ENCODE measurements at places on chromosomes 1 and 21.

DNA sequence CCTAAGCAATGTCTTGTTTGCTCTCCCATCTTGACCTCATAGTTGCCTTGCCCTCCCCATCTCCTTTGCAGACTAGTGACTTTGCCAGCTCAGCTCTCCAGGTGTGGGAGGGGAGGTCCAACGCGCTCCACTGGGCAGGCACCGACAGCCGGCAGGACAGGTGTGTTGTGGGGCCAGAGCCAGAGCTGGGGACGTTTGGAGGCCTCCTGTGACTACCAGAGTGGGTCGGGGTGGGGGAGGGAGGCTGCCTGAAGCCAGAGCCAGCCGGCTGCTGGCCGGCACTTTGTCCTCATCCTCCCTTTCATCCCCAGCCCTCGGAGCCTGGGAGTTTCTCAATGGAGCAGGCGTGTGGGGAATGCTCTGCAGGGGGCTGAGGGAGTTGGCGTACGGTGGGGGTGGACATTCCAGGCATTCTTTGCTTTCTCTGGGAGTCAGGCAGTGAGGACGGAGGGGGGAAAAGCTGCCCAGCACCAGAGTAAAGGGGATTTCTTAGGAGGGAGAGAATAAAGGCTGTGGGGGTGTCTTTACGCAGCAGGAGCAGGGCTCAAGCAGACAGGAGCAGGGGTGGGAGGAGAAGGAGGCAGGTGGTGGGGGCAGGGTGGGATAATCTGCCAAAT lies 20.2 kb downstream of the NUAK2 start:
- peak; percentile 92 for DNase-seq

GRCh38 chr1:44613941-44614340 lies 60.3 kb downstream of the TMEM53 start:
- DNase-seq = no peak

GRCh38 chr21:28793043-28793442 lies 199.6 kb downstream of the LTN1 start:
- no peak for DNase-seq

GRCh38 chr21:32483293-32483595 lies 70.7 kb downstream of the EVA1C start:
- DNase-seq = no peak

- no peak for DNase-seq
These were observed 4.4 kb downstream of the TFF2 start for GRCh38 chr21:42346441-42346840.

- DNase-seq = no peak
These were observed 171.5 kb downstream of the RUNX1 start for GRCh38 chr21:34877485-34878128.

DNA sequence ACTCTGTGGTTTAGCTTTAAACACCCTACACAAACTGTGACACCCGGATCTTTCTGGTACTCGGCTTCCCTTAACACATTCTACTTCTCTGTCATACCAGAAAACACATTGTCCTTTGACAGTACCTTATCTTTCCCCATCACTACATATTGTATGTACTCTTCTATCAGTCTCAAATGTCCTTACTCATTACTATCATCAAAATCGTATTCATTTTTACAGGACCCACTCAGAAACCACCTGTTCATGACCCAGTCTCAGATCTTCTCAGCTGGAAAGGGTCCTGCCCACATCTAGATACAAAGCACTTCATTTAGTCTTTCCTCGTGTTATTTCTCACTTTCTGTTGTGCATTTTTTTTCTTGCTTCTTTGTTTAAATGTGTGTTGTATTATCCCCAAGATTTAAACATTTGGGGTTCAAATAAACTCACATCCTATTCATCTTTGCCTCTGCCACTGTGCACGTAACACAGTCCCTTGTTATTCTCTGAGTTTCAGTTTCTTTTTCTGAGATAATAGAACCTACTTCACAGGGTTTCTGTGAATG lies 27.7 kb downstream of the CD34 start:
- no peak for DNase-seq

DNA sequence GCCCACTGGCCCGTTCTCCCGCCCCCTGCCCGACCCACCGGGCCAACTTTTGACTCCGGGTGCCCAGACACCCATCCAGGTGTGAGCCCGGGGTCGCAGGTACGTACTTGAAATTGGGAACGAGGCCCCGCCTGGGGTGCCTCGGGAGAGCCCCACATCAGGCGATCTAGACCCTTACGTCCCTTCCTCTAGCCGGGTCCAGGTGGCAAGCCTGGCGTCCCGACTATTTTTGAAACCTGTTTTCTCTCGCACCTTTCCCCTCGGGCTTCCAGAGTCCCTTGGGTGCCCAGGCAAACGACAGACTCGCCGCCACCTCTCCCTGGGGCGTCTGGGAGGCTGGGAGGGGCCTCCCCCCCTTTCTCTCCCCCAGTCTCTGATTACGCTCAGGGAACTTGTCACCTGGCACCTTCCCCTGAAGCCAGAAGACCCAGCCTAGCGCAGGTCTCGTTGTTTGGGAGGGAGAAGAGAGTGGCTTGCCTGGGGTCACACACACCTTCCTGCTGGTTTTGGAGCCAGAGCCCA lies 898 bp downstream of the LDLRAP1 start:
- no peak for DNase-seq

- no peak for DNase-seq
These were observed 8.1 kb downstream of the CCSAP start for GRCh38 chr1:229334716-229335115.

GRCh38 chr1:182629499-182630096 lies 25.4 kb upstream of the RGS16 start:
- no peak for DNase-seq

GRCh38 chr1:207424570-207425131 lies 29.5 kb upstream of the CR2 start:
- no peak for DNase-seq

DNA sequence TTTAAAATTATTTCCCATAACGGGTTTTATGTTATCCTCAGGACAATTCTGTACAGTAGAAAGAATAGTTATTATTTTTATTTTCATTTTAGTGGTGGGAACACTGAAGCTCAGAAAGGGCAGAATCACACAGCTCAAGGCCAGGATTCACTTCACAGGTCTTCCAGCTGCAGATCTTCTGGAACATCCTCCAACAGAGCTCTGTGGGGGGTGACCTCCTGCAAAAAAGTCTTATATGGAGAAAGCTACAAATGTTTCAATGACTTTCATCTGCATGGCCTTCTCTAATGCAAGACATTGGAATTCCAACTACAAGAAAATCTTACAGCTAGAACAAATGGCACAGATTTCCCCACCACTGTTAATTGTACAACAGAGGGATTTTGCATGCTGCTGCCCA lies 64.2 kb downstream of the SEC16B start:
- no peak for DNase-seq

GRCh38 chr1:52055866-52056162 lies 281 bp upstream of the BTF3L4 start:
- DNase-seq = no peak

GRCh38 chr1:245179706-245180105 lies 24.9 kb downstream of the KIF26B start:
- no peak for DNase-seq

- DNase-seq = peak; percentile 96
These were observed 52.4 kb upstream of the BCL10 start for GRCh38 chr1:85328713-85329397.

GRCh38 chr1:6599141-6599975 lies 3.3 kb downstream of the KLHL21 start:
- peak; percentile 38 for DNase-seq

DNA sequence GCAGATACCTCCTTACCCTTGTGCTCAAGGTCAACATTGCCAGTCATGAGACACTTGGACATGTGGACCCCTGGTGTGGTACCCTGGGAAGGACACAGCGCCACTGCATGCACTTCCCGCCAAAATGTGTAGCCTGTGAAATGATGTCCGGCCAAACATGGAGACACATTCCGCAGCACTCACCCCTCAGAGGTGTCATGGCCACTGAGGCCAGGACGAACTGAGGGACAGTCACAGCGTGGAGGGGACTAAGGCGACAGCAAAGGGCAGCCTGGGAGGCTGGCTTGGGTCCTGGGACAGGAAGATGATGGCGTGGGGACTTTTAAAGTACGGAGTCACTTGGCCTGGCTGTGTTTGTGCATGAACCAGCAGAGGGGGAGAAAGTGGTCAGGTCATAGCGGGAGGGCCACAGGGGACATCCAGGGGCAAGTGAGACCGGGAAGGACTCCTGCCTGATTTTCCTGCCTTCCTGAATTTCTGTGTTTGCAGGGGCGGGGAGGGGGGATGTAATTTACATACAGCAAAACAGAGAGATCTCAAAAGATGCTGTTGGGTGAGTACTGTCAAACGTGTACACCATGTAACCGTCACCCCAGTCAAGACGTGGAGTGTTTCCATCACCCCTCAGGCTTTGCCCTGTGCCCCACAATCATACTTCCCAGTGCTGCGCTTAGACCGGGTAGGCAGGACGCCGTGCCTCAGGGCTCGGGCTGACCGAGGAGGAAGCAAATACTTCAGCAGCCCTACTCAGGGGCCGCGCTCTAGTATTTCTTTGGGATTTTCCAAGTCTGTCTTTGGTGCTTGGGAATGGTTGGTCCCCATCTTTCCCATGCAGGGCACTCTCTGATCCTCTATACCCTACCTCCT lies 45.2 kb downstream of the WDR4 start:
- no peak for DNase-seq

GRCh38 chr1:45793942-45794604 lies 9.3 kb upstream of the MAST2 start:
- no peak for DNase-seq

DNA sequence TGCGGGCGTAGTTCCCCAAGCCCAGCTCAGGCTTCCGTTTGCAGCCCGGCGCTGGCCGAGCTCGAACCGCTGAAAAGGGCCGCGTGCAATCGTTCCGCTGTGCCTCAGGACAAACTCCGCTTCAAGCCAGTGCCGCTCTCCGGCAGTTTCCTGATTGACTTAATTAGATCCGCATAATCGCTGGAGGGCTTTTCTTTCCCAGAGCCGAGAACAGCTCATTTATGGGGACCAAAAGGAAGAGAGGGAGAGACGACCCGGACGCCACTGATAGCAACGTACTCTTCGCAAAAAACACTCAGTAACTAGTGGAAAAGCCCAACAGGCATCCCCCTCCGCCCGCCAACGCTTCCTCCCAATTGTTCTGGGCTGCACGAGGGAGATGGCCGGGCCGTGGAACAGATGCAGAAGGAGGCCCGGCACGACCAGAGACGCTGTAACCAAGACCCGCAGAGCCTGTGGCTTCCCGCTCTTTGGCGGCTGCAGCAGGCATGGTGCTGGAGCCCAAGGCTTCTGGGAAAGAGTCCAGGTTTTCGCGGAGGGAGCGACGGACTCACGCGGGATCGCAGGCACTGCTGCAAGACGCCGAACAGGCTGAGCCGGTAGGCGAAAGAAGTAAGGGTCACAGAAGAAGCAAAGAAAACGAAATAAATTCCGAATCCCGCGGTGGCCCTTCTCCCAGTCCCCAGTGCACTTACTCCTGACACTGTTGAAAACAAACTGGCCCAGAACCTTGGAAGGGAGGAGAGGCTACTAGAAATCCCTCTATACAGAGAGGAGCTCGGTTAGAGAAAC lies 3.6 kb upstream of the FOXD2 start:
- DNase-seq = peak; percentile 55

GRCh38 chr1:225428881-225429455 lies 1.1 kb upstream of the LBR start:
- no peak for DNase-seq

- DNase-seq = peak; percentile 5
These were observed 59.8 kb downstream of the CRB1 start for GRCh38 chr1:197327776-197328364.

DNA sequence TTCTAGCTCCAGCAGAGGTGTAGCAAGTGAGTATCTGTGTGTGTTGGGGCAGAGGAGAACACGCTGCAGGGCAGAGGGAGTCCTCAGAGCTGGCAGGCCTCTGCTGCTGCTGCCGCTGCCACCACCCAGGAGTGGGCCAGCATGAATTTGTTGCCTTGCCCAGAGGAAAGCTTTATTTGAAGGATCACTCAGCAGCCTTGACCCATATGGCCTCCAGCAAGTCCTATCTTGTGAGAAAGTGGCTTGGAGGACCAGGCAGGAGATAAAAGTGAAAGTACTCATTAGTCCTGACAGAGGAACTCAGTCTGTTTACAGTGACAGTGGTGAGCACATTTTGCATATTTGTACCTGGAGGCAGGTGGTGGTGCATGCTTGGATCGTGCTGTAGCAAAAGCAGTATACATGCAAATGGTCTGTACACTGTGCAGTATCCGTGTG lies 3.1 kb downstream of the TRAF5 start:
- DNase-seq = no peak

- no peak for DNase-seq
These were observed 686.9 kb downstream of the LRRIQ3 start for GRCh38 chr1:73511038-73511437.

- no peak for DNase-seq
These were observed 10.1 kb upstream of the ST6GALNAC5 start for GRCh38 chr1:76857138-76857537.

GRCh38 chr1:151024540-151025146 lies 11.7 kb upstream of the BNIPL start:
- DNase-seq = peak; percentile 81

- DNase-seq = no peak
These were observed 1.0 kb downstream of the AKR7A2 start for GRCh38 chr1:19310720-19311502.

- DNase-seq = no peak
These were observed 144.1 kb upstream of the C8B start for GRCh38 chr1:57109883-57110282.

DNA sequence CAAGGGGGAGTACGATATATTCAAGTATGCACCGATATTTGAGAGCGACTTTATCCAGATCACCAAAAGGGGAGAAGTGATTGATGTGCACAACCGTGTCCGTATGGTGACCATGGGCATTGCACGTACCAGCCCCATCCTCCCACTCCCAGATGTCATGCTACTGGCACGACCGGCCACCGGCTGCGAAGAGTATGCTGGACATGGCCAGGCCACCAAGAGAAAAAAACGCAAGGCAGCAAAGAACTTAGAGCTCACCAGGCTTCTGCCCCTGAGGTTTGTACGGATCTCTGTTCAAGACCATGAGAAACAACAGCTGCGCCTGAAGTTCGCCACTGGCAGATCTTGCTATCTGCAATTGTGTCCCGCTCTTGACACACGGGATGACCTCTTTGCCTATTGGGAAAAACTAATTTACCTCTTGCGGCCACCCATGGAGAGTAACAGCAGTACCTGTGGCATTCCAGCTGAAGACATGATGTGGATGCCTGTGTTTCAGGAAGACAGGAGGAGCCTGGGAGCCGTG lies 16.5 kb downstream of the ATF3 start:
- no peak for DNase-seq

GRCh38 chr1:51415963-51416362 lies 85.6 kb upstream of the TTC39A start:
- no peak for DNase-seq
